ENCODE measurements at places on chromosomes 7 and 10.

- DNase-seq: no peak
Measured at GRCh38 chr10:131792809-131793208, 108.0 kb upstream of the PPP2R2D start.

DNA sequence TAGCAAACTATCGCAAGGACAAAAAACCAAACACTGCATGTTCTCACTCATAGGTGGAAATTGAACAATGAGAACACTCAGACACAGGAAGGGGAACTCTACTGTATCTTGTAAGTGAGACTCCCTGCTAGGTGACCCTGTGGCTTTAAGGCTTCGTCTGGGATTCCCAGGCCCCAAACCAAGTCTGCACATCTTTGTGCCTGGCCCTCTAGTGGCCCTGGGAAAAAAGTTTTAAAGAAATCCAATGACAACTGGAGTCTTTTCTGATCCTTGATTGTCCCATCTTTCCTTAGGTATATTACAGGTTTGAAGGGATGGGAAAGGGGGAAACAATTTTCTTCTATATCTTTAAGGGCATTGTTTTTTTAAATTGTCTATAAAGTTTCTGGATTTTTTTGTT is 10.6 kb upstream of the LIPM start:
- DNase-seq: no peak

GRCh38 chr7:94472608-94473007 is 37.0 kb upstream of the CASD1 start:
- DNase-seq: no peak

DNA sequence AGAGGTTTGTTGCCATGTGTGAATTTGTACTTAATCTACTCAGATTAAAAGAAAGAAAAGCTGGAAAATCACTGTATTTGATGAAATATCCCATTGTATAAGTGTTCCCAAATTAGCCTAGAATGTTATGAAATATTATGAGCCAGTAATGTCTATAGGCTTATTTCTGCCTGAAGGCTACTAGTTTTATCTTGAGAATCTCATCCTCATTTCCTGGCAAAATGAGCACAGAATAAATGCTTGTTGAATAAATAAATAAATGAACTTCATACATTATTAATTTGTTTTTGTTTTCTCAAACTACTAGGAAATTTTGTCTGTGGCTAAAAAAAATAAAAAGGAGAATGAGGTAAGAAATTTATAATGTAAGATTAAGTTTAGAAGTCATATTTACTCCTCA is 25.5 kb downstream of the HELLS start:
- DNase-seq: no peak

DNA sequence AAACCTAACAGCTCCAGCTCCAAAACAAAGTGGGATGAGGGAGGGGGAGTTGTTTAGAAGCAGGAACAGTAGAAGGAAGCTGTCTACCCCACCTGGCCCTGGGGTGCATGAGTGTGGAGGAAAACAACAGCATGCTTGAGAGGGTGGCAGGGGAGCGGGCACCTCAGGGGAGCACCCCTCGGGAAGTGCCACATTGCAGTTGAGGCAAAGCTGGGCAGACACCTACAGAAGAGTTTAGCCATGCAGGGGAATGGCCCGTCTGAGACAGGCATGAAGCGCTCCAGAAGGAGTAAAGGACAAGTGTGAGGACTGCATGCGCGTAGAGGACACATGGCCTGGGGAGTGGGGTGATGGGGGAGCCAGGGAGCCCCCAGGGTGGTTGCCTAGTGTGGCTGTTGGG is 18.1 kb downstream of the CHAT start:
- DNase-seq: no peak
